ENCODE measurements at places on chromosomes 13 and 19.

DNA sequence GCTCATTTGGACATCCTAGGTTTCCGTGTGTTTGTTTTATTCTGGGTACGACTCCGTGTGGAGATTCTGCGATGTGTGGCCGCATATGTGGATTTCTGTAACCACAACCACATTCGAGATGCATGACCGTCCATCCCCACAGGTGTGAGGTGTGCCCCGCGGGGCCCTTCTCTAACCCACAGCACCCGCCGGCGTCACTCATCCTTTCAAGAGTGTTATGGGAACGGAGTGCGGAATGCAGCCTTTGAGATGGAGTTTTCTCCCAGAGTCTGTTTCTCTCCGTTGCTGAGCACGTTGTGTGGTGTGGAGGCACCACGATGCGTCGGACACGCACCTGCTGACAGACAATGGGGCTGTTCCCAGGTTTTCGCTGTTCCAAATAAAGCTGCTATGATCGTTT is 40.0 kb downstream of the C13orf46 start:
- DNase-seq = no peak

- no peak for DNase-seq
These were observed 11.3 kb upstream of the TNFRSF19 start for GRCh38 chr13:23558675-23559536.

GRCh38 chr13:75364131-75364713 is 117.7 kb downstream of the TBC1D4 start:
- no peak for DNase-seq

DNA sequence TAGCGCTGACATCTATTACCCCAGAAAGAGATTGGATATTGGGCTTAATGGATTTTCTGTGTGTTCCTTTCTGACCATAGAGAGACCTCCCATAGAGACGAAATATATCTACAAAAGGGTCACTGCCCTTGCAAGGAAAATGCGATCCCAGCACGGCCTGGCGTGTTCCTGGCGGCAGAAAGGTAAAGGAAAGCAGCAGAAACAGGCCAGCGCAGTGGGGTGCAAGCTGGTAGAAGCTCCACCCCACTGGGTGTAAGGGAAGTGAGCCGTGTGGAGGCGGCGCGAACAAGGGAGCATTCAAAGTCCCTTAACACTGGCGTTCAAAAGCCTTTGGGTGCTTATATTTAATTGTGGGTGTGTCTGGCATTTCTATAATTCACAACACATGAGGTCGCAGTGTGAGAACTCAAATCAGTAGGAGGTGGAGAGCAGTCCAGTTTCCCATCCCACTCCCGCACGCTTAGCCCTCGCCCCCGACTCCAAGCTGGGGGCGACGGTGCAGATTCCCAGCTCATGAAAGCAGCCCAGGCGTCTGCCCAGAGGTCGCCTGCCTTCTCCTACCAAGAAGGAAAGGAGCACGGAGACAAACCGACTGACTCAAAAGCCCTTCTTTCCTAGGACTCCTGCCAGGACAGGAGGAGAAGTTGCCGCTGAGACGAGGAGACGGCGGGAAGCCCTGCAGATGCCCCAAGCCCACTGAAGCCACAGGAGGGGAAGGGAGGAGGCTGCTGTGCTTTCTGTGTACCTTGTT is 478.4 kb downstream of the FOXO1 start:
- no peak for DNase-seq

GRCh38 chr13:76245920-76246319 is 609.8 kb downstream of the LMO7 start:
- no peak for DNase-seq

GRCh38 chr13:98570929-98571372 is 6.0 kb downstream of the STK24 start:
- DNase-seq = peak; percentile 39

DNA sequence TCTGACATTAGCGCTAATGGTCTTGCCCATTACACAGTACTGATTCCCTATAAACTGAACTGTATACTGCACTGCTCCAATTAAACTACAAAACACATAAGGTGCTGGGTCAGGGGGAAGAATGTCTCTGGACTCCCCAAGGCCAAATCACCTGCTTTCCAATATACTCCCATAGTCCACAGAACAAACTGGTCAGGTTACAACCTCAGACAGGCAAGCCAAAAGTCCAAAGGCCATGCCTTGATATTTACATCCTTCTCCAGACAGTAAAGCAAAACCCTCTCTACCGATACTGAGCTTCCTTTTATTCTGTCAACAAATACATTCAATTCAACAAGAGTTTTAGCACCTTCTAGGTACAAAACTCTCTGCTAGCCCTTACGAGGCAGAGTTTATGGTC is 8.9 kb downstream of the ZNF541 start:
- DNase-seq = no peak

DNA sequence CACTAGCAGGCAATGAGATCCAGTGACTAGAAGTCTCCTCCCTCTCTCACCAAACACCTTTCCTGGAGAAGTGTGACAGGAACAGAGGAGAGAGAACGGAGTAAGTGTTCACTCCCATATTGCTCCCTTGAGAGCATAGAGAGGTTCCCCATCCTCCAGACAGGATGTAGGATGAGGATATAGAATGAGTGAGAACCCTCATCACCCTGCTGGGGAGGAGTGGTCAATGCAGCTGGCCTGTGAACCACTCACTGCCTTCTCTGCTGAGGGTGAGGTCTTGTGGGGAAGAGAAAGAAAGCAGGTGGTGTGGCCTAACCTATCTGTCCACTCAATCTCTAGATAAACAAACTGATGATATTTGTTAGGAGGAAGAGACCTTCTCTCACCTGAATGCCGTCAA is 386.6 kb downstream of the PCDH20 start:
- DNase-seq = no peak

DNA sequence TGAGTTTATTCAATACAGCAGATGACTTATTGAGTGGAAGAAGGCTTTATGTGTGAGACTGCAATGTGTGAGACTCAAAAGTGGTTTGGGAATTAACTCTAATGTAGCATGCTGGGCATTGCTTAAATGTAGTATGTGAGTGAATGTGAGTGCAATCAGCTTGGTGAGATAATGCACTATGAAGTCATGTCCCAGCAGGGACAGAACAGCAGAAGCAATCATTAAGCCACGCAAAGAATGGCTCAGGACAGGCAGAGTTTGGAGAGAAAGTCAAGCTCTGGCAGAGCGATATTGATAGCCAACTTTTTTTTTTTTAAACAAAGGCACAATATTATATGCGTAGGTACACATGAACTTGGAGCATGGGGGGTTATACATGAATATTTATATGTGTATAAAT is 597.7 kb downstream of the GPC6 start:
- DNase-seq = no peak

GRCh38 chr13:48579165-48579918 is 46.5 kb upstream of the RCBTB2 start:
- no peak for DNase-seq

GRCh38 chr13:86960876-86961275 is 710.3 kb upstream of the SLITRK5 start:
- DNase-seq = no peak

DNA sequence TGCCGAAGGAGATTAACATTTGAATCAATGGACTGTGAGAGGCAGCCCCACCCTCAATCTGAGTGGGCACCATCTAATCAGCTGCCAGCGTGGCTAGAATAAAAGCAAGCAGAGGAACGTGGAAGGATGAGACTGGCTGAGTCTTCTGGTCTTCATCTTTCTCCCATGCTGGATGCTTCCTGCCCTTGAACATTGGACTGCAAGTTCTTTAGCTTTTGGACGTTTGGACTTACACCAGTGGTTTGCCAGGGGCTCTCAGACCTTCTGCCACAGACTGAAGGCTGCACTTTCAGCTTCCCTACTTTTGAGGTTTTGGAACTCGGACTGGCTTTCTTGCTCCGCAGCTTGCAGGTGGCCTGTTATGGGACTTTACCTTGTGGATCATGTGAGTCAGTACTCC is 14.7 kb downstream of the NHLRC3 start:
- no peak for DNase-seq

DNA sequence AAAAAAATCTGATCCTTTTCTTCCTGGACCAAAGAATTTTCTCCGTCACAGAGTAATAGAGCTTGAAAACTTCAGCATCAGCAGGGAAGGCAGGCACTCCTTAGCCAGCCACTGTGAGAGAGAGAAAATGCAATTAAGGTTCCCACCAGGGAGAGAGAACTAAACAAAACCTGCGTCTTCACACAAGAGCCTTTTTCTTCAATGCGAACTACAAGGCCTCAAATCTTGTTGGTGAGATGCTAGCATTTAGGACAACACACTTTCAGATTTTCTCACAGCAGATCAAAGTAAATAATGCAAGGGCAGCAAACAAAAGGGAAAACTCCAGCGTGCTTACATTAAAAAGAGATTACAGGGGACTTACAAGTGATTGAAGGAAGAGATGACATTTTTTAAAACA is 80.1 kb downstream of the DACH1 start:
- no peak for DNase-seq

DNA sequence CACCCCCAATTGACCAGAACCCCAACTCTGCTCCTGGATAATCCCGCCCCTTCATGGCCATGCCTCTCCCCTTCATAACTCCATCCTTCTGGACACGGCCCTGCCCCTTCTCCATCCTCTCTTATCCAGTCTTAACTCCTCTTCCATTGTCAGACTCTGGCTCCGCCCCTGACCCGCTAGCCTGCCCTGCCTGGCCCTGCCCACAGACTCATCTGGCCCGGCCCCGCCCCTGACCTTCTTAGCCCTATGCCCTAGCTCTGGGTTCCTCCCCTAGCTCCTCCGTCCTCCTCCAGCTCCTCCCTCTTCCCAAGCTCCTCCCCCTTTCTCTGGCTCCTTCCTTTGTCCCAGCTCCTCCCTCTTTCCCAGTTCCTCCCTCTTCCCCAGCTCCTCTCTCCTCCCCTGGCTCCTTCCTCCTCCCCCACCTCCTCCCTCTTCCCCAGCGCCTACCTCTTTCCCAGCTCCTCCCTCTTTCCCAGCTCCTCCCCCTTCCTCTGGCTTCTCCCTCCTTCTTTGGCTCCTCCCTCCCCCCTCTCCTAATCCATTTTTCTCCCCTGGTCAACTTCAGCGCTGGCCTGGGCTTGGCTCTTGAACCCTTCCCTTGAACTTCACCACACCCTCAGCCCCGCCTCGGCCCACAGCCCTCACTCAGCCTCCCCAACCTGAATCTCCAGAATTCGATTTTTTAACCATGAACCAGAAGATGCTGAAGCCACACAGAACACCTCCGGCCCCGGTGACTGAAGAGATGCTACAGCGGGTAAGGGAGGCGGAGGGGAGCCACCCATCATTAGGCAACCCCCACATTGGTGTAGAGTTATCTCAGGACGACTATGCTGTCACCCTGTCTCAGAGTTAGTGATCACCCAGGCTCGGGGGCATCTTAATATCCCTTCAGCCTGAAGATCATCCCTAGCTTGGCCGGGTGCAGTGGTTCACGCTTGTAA is 9.2 kb upstream of the ZNF358 start:
- DNase-seq = no peak

GRCh38 chr19:45123440-45123850 is 30.5 kb downstream of the PPP1R37 start:
- no peak for DNase-seq

- DNase-seq = no peak
These were observed 3.7 kb upstream of the RAP2A start for GRCh38 chr13:97430296-97430695.

DNA sequence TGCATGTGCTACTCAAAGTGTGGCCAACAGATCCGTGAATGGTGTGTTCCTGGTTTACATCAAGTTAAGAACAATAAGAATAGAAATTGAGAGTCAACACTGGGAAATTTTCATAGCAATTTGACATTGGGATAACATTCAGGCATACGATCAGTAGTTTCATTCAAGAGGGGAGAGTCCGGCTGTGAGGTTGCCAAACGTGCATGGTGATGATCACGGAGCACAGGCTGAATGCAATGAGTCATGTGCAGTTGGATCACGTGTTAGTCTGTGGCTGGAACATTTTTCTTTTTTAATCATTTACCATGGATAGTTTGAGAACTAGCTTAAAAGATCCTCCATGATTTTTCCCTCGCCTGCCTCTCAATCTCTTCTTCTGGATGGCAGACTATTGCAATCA is 2.5 kb upstream of the DCT start:
- DNase-seq = no peak

DNA sequence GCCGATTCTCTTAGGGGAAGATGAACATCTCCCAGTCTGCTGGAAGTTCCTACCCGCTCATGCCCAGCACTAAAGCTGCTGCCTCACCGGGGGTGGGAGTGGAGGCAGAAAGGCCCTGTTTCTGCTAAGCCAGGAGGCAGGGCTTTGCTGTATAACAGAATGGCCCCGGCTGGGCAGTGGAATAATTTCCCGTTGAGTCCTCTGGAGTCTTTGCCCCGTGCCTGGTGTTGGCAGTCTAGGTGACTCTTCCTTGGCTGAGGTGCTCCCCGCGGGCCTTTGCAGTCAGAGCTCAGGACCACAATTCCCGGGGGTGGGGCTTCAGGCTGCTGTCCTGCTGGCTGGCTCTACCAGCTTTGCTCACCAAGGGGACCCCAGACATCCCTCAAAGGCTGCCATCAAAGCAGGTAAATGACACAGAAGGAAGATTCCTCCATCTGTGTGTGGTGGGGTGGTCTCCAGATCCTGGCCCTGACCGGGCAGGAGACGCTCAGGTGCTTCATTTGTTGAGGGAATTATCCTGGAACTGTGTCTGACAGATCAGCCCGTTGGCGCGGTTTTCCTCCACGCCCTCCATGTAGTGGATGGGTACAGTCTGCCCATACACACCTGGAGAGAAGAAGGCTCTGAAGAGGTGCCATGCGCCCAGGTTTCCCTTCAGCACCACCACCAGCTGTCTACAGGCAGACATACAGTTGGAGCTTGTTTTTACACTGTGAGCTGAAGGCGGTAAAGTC is 209.9 kb downstream of the TEX29 start:
- no peak for DNase-seq

DNA sequence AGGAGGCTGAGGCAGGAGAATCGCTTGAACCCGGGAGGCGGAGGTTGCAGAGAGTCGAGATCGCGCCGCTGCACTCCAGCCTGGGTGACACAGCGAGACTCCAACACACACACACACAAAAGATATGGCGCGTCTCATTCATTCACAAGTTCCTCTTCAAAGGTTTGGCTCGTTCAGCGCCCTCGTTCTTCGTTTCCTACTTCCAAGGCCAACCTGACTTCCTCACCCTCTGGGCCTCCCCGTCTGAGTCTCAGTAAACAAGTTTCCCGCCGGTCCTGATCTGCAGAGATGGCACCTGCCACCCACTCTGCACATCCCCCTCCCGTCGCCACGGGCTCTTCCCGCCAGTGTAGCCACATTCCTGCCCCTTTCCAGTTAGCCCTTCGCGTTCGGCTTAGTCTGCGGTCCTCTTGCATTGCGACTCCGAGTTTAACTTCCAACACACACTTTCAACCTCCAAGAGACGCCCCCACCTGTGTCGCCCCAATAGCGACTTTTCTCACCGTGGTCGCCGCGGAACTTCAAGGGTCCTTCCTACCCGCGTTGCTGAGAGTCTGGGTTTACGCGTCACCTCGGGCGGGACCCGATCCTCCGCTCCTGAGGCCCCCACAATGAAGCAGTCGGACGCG is 1.3 kb upstream of the BSG start:
- peak; percentile 32 for DNase-seq

DNA sequence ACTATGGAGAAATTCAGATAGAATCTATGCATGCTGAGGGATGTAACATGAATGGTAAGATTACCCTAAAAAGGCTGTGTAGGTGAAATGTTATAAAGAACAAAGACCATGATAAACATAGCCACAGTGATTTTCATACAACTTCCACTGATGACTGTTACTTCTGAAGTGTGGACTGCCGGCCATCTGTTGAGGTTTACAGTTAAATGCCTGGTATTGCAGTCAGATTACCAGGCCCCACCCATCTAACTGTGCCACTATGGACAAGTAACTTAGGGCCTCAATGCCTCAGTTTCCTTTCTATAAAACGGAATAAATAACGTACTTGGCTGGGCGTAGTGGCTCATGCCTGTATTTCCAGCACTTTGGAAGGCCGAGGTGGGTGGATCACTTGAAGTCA is 395.6 kb downstream of the KLF12 start:
- DNase-seq = no peak

GRCh38 chr13:69704311-69704710 is 403.3 kb upstream of the ATXN8OS start:
- DNase-seq = no peak

Measured in memory B cell (primary cell).